ENCODE measurements at places on chromosomes 3 and 15.
A peak's percentile ranks its signal among the peaks of the same experiment; 100 is the strongest.

DNA sequence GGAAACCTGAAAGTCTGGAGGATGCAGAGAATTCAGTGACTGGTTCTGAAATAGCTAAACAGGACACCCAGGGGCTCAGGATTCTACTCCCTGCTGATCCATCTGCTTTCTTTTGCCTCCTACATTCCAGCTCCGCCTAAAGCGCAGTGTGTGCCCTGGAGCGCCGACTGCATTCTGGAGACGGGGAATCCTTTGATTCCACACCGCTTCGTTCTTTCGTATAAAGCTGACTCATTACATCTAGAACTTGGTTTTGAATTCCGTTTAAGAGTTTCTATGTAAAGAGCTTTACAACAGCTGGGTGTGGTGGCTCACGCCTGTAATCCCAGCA is 61.8 kb downstream of the SENP2 start:
- DNase-seq = no peak

DNA sequence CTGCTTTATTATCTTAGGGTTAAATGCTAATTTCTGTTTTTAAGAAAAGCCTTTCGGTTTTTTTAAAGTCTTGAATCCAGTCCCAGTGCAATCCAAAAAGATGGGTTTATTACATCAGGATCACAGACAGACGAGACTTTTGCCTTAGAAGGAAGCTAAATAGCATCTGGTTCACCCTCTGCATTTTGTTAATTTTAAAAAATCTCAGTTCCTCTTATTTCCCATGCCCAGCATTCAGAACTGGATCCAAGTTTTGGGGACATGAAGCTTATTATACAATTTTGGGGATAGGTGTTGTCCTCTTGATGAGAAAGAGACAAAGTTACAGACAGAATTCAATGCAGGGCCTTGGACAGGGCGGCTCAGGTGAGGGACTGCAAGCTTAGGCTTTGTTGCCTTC is 181.5 kb upstream of the LYSMD4 start:
- no peak for DNase-seq

GRCh38 chr3:34174740-34175139 is 376.3 kb downstream of the PDCD6IP start:
- no peak for DNase-seq

- no peak for DNase-seq
These were observed 131.4 kb downstream of the EPHA3 start for GRCh38 chr3:89238846-89239245.

DNA sequence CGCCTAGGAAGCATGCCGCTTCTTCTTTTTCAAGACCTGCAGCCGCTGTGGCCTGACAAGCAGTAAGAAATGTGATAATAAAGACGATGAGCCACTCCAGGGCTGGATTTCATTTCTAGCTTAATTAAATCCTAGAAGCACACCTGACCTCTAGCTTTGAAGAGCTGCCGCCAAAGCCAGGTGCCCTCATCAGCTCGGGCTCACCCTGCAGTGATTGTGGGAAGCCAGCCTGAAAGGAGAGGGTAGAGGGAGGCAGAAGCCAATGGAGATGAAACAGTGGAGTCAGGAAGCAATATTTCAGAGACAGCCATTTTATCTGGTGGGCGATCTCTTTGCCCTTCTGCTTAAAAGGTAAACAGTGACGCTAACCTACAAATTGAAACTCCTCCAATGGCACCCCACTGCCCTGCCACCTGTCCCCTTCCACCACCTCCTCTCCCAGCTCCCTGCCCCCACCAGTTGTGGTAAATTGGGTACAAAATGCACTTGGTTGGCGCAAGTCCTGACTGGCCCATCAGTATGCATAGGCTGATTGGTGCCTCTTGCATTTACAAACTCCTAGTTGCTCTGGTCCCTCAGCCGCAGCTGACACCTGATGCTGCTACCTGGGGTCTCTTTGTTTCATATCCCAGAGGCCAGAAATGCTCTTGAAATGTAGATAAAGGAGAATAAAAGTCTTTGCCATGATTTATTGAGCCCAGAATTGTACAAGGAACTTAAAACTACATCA is 385.3 kb downstream of the PDCD6IP start:
- no peak for DNase-seq

DNA sequence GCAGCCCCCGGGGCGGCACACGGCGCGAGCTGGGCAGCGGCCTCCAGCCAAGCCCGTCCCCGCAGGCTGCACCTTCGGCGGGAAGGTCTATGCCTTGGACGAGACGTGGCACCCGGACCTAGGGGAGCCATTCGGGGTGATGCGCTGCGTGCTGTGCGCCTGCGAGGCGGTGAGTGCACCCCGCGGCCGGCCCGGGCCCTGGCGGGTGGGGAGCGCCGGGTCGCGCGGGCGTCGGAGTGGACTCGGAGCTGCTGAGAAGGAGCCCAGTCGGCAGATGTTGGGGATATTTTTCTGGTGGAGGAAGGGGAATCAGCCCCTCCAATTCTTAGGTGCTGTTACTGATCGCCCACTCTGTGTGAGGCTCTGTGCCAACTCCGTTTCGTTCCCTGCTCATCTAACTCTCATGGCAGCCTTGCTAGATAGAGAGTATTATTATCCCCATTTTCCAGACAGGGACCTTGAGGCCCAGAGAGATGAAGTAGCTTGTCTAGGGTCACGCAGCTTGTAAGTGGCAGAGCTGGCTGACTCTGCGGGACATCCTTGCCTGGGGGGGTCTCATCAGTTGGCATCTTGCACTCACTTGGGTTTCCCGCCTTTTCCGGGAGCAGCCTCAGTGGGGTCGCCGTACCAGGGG is 890 bp downstream of the CHRD start:
- no peak for DNase-seq

GRCh38 chr3:43883729-43884396 is 193.1 kb downstream of the ABHD5 start:
- no peak for DNase-seq

- no peak for DNase-seq
These were observed 20.3 kb downstream of the CRTAP start for GRCh38 chr3:33134026-33134625.

DNA sequence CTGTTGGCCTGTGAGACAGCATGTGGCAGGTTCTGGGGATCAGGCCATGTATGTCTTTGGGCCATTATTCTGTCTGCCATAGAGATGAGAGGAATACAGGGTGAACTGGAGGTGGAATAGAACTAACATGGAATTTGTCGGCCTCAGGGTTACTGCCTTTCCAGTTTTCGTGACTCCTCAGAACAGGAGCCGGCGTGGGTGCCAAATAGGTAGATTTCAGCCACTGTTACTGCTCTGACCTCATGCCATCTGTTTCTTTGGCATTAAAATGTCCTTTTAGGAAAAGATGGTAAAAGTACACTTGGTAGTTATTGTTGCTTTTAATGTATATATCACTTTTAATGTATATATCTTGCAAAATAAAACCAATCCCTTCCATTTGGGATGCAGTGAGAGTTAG is 65.6 kb downstream of the SLTM start:
- DNase-seq = no peak

DNA sequence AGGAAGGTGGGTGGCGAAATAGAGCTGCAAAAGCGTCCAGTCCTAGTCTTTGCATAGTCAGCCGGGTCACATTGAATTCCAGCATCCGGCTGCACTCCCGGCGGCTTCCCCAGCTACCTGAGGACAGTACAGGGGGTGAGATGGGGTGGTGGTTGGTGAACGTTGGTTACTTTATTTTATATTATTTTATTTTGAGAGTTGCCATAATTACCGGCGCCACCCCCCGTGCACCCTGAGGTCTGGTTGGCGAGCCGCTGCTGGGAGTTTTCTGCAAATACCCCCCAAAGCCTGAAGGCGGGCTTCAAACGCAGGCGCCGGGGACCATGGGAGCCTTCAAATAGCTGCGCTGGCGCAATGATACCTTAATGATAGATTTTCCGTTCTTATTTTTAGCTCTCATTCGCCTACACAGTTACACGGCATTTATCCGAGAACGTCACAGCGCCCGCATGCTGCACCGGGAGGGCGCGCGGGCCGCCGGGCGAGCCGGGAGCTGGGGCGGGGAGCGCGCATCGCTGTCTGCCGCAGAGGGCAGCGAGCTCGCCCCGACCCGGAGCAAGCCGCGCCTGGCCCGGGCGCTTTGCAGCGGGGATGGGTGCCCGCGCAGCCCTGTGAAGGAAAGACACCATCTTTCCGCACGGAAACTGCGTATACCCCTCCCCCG is 756 bp upstream of the RASGRF1 start:
- DNase-seq = peak; percentile 5

- no peak for DNase-seq
These were observed 9.4 kb downstream of the AAGAB start for GRCh38 chr15:67244971-67245478.

DNA sequence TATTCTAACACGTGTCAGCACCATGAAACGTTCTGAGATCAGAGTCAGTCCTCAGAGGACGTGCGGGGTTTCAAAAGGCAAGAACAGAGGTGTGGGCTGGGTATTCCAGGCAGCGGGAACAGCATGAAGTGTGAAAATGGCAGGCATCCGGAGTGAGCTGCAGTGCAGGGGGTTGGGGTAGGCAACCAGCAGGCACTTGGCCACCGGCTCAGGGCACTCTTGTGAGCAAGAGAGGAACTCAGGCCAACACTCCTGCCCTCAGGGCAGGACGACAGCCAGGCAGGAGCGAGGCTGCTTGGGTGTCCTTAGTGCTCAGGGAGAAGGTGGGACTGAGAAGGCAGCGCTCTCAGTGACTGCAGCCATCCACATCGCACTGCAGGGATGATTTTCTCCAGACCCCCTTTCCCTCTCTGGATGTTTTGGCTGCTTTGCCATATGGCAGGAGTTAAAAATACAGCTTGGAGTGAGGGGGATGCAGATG is 151.1 kb downstream of the NUP210 start:
- DNase-seq = no peak

- no peak for DNase-seq
These were observed 32.0 kb downstream of the PPP1R2 start for GRCh38 chr3:195511136-195511535.

DNA sequence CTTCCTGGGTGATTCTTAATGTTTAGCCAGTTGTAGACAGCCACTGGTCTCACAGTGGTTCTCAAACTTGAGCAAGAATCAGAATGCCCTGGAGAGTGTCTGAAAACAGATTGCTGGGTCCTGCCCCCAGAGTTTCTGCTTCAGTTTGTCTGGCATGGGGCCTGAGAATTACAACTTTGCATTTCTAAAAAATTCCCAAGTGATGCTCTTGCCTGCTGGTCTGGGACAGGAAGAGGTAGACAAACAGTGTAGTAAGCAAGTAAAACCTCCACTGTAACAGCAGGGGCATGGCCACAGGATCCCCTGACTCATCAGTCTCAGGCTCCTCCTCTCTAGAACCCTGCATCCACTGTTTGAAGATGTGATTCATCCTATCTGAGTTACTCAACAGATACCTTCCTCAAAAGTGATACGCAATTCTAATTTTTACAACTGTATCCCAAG is 36.5 kb downstream of the DZIP1L start:
- DNase-seq = no peak

- DNase-seq = no peak
These were observed 37.2 kb downstream of the PXYLP1 start for GRCh38 chr3:141268791-141269190.

- no peak for DNase-seq
These were observed 232.1 kb upstream of the LYSMD4 start for GRCh38 chr15:99965376-99965775.

- DNase-seq = no peak
These were observed 8.8 kb downstream of the ADPRH start for GRCh38 chr3:119588112-119588511.

- no peak for DNase-seq
These were observed 66.7 kb downstream of the C3orf80 start for GRCh38 chr3:160291909-160292299.

- no peak for DNase-seq
These were observed 65.5 kb upstream of the RPL32 start for GRCh38 chr3:12906916-12907290.

DNA sequence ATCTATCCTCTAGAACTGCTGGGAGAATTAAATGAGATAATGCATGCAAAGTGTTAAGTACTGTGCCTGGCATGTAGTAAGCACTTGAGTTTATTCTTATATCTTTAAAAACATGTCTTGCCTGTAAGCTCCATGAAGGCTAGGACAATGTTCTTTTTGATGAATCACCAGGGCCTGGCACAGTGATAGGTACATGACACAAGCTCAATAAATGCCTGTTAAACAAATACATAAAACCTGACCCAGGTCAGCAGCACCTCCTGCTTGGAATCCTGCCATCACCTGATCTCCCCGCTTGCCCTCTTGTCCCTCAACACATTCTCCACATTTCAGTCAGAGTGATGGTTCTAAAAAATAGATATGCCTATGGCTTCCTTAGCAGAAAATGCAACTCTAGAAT is 186.8 kb downstream of the CHST2 start:
- no peak for DNase-seq

- DNase-seq = no peak
These were observed 474.7 kb upstream of the UBE2E2 start for GRCh38 chr3:22728406-22728805.

GRCh38 chr3:53229171-53229570 is 26.7 kb downstream of the TKT start:
- DNase-seq = no peak

Measured in stimulated activated CD8-positive, alpha-beta memory T cell treated with anti-CD3 and anti-CD28 coated beads, Interleukin-15, amount 100 ng/mL, for 24 hours (primary cell).